Amygdala (tissue), 56 donors: ENCODE measurements at places on chromosomes 13 and 19.

DNA sequence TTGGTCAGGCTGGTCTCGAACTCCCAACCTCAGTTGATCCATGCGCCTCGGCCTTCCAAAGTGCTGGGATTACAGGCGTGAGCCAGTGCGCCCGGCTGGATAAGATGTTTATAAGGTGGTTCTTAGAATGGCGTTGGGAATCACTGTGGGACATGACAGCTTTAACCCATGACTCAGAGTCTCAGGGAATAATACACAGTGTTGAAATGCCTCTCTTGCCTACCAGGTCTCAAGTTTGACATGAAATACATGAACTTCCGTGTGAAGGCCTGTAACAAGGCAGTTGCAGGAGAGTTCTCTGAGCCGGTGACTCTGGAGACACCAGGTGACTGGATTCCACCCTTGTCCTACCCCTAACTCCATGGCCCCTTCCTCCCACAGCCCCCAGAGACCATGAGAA lies 12.6 kb downstream of the FSD1 start:
- DNase-seq = no peak

DNA sequence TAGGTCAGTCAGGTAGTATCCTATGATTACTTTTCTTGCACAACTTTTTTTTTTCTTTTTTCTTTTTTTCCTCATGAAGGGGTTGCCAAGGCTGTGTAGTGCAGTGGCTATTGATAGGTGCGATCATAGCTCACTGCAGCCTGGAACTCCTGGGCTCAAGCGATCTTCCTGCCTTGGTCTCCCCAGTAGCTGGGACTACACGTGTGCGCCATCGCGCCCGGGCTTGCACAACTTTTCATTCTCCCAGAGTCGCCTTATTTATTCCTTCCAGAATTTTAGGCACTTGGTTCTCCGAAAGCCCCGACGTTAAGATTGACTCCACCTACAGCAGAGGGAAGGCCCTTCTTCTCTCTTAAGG lies 867 bp upstream of the ZNF613 start:
- no peak for DNase-seq

GRCh38 chr13:52383366-52383765 lies 22.6 kb downstream of the THSD1 start:
- DNase-seq = no peak

DNA sequence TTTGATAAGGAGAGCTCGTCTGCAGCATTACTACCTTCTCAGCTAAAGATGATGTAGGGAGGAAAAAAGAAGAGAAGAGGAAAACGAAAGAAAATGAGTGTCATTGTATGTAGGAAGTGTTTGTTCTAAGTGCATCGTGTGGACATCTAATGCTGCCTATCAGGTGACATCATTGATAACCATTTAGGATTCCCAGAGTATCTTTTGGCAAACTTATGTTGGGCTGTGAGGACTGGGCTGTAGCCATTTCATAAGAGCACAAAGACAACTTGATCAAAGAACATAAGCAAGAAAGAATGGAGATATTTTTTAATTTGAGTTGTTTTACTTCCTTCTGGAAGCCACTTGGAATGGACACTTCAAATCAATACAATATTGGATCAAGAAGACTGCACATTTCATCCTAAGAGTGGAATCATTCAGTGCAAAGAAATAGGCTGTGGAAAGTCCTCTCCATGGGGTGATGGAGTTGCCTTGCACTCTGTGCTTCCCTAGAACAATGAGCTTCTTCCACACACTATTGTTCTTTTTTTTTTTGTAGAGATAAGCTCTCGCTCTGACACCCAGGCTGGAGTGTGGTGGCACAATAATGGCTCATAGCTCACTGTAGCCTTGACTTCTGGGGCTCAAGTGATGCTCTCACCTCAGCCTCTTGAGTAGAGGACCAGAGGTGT lies 52.4 kb upstream of the UBL3 start:
- no peak for DNase-seq

DNA sequence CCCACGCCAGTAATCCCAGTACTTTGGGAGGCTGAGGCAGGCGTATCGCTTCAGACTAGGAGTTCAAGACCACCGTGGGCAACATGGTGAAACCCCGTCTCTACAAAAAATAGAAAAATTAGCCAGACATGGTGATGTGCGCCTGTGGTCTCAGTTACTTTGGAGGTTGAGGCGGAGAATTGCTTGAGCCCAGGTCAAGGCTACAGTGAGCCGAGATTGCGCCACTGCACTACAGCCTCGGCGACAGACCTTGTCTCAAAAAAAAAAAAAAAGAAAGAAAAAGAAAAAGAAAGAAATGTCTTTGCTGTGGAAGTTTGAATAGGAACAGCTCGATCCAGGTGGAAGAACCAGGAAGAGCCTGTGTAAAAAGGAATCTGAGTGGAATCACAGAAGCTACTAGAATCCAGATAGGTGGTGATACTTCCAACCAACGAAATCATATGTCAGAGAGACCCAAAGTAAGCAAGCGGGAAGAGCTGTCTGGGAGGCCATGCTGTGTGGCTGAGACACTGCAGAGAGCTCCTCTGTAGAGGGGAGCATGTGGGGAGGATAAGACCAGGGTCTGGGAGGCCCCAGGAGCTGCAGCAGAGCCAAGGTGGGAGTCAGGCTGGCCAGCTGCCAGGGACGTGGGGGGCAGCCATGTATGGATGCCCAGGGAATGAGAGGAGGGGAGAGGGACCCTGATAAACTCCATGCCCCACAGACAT lies 21.1 kb downstream of the LATS2 start:
- no peak for DNase-seq

- DNase-seq = no peak
Observed at GRCh38 chr19:17327068-17327653, 7.5 kb downstream of the ANO8 start.

DNA sequence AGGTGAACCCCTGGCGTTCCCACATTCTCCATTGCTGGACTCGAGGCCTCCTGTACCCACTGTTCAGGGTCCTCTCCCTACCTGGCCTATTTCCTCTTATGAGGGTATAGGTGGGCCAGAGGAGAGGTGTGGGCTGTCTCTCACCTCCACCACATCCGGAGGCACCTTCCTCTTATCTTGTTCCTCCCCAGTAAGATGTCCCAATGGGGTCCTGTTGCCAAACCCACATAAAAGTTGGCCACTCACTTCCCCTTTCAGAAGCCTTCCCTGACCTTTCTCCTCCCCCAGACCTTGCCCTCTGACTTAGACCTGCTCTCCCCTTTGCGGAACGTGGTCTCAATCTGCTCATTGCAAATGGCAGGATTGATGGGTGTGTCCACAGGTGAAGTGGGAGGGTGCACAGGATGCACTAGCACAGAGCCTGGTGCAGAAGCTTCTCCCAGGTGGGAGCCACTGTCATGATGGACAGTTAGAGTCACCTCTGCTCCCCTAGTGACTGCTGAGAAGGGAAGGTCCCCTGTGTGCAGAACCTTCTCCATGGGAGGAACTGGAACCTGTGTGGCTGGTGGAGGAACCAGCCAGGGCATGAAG lies 1.3 kb downstream of the CYP4F3 start:
- no peak for DNase-seq

- DNase-seq = peak; percentile 35
Observed at GRCh38 chr19:16417660-16418596, 53.8 kb downstream of the EPS15L1 start.

- DNase-seq = no peak
Observed at GRCh38 chr19:31152906-31153305, 196.3 kb downstream of the TSHZ3 start.

GRCh38 chr19:38190061-38190460 lies 34.0 kb downstream of the DPF1 start:
- DNase-seq = no peak

DNA sequence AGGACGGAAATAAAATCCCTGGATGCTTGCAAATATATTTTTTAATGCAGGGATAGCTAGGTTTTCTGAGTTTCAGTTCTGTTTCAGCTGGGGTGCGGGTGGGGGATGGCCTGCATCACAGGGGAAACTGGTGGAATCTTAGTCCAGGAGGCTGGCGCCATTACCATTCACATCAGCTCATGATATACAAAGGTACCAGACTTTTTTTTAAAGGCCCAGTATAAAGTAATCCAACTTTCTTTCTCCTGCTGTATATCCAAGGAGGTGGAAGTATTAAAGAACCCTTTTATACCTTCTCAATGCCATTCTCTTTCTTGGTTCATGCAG lies 343.8 kb downstream of the KCNRG start:
- DNase-seq = no peak

DNA sequence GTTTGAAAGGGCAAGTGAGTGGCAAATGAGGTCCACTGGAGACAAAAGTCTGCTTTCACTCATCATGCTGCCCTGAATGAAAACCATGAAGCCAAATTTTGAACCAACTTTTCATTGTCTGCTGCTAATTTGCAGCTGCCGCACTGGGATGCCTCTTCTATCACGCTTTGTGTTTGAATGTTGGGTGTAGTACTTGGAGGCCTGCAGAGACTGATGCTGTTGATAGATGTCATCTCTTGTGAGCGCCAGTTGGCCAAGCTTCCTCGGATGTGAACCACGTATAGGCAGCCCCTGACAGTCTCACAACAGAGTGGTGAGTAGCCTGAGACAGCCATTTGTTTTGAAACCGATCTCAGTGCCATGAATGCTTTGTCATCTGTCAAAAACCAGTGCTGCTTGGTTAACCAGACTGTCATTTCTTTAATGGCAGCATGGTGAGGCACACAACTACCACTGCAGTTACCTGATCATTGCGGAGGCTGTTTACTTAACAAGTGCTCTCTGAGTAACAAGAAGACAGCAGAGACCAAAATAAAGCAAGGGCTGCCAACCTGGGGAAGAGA lies 31.2 kb upstream of the SLC10A2 start:
- peak; percentile 79 for DNase-seq

DNA sequence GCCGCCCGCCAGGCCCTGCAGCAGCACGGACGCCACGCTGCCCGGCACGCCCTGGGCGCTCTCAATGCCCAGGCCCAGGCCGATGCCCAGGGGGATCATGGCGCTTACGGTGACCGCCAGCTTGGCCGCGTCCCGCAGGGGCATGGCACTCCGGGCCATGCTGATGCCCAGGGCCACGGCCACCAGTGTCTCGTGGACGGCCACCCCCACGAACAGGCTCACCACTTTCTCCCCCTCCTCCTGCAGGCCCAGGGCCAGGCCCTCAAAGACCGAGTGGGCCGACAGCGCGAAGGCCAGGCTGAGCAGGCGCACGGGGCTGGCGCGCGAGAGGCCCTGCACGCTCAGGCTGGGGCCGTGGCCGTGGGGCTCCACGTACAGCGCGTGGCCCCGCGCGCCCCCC lies 6.9 kb downstream of the SLC39A3 start:
- no peak for DNase-seq

- DNase-seq = no peak
Observed at GRCh38 chr19:42816894-42817293, 51.4 kb upstream of the PSG8 start.

GRCh38 chr13:109599901-109600657 lies 186.3 kb downstream of the IRS2 start:
- DNase-seq = no peak

DNA sequence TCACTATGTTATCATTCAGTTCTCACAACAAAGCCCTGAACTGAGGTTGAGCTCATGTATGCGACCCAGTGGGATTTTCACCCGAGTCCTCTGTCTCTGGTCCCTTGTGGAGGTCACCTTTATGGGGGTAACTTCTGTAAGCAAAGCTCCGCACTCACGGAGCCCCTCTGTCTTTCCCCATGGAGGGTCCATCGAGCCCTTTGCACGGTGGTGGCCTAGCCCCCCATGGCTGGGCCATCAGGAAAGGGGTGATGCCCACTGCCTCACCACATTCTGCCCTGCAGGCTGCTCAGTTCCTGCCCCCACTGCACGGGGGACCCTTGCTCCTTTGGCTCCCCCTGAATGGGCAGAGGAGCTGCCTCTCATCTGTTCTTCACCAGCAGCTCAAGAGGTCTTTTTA lies 39.6 kb downstream of the CHST8 start:
- no peak for DNase-seq

- DNase-seq = no peak
Observed at GRCh38 chr19:48874303-48875135, 2.3 kb downstream of the PPP1R15A start.

DNA sequence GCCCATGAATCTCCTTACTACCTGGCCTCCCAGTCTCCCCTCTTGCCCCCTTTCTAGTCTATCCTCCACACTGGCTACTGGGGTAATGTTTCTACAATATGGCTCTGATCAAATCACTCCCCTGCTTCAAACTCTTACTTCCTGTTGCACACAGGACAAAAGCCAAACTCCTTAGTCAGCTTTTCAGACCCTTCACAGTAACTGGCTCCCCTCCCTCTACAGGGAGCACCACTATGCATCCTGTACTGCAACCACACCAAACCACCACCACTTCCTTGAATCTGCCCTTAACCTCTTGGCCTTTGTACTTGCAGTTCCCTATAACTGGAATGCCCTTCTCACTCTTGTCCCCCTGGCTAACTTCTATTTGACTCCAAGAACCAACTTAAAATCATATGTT lies 32.2 kb downstream of the DEDD2 start:
- DNase-seq = no peak

- DNase-seq = no peak
Observed at GRCh38 chr13:92122186-92122853, 723.9 kb downstream of the GPC5 start.

GRCh38 chr13:30877335-30877734 lies 28.7 kb upstream of the MEDAG start:
- no peak for DNase-seq

GRCh38 chr13:112073245-112074138 lies 6.5 kb downstream of the SOX1 start:
- DNase-seq = no peak

DNA sequence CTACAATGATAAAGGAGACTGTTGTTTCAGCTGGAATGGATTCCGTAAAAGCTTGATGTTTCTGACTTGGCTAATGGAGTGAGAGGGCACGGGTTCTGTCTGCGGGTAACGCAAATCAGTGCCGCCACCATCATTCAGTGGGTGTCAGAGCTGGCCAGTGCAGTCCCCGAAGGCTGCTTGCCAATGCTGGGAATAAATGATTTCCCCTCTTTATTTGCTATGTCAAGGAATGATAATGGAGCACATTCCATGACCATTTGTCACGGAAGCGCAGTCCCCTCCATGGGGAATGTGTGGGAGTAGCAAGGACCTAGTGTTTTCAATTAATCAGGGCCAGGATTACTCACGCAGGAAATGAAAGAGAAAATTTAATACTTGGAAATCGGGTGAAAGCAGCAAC lies 899.3 kb downstream of the UQCRFS1 start:
- DNase-seq = no peak

GRCh38 chr19:48624791-48625723 lies 5.8 kb downstream of the SPHK2 start:
- no peak for DNase-seq

DNA sequence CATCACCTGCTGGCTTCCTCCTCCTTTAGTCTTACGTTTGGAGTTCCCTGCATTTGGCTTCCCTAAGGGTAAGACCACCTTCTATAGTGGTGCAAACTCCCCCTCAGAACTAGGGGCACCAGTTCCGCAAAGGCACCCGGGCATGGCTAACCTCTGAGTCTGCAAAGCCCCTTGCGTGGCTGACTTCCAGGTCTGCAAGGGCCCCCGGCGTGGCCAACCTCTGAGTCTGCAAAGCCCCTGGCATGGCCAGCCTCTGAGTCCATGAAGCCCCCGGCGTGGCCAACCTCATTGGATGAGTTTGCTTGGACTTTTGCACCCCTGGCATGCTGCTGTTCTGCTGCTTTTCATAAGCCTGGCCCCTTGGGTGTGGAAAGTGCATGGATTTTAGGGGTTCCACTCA lies 5.1 kb downstream of the MCF2L start:
- DNase-seq = no peak

- no peak for DNase-seq
Observed at GRCh38 chr19:29277102-29277501, 64.2 kb upstream of the UQCRFS1 start.

- no peak for DNase-seq
Observed at GRCh38 chr13:52899206-52899605, 50.8 kb upstream of the PCDH8 start.
